Fibroblast of skin of right biceps (primary cell): ENCODE measurements at places on chromosomes 5 and 9.

GRCh38 chr5:42927730-42928129 is 112.4 kb downstream of the ANXA2R start:
- DNase-seq = no peak

DNA sequence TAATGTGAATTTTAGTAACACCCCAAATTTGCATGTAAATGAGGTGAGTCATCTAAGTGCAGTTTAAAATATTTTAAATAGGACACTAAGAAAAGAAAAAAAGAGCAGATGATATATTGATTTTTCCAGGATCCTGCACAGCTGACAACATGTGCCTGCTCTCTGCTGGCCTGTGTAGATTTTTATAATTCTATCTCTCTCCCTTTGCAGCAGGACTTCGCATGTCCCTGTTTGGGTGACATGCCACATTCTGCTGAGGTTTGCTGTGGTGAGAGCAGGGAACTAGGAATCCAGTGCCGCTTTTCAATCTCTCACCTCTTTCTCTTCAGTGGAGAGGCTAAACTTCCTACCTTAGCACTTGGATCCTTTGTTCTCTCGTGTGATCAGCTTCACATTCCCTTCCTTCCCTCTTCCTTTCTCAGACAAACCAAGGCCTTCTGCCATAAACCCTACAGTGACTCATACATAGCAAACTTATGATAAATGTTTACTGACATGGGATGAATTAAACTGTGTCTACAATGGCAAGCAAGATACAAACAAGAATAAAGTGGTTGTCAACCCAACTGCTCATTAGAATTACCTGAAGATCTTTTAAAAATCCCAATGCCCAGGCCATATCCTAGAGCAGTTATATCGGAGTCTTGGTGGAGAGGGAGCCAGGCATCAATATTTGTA is 198.8 kb upstream of the EFNA5 start:
- DNase-seq = peak; percentile 82

- DNase-seq = peak; percentile 40
Measured at GRCh38 chr5:74040811-74041491, 415.0 kb downstream of the ARHGEF28 start.

DNA sequence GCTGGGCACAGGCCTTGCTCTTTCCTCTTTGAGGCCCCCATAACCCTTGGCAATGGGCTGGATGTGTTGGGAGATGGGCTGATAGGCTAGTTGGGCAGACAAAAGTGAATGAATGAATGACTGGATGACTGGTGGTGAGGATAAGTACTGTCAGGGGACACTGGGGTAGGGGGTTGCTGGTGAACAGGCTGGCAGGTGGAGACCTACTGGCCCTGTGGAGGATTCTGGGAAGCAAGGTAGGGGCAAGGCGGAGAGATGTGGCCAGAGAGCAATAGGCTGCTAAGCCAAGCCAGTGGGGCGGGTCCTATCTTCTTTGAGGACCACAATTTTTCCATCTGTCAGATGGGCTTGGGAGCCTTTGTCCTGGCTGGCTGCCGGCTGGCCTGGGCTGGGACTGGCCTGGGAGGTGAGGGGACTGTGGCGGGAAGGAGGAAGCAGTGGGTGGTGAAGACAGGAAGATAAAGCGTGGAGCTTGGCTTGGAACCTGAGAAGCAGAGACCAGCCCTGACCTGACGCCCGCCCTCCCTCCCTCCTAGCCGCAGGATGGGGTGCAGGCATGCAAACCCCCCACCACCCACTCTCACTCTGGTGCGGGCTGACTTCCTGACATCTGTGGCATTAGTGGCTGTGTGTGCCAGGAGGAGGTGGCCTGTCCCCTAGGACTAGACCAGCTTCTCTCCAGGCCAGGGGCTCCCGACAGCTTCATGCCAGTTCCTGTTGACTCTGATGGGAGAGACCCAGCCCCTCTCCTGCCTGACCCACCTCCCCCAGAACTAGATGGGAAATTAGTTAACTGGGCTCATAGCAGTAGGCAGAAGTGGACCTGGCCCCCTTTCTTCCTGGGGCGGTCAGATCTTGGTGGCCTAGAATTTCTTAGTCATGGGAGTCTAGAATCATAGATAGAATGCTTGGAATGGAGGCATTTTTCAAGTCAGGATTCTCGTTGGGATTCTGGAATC is 9.5 kb downstream of the CXXC5 start:
- DNase-seq = peak; percentile 61

- peak; percentile 62 for DNase-seq
Measured at GRCh38 chr5:96582343-96582742, 79.8 kb upstream of the CAST start.
